ENCODE measurements at places on chromosomes 11 and 22. TPM values are rescaled to one million over a fixed set of nuclear protein-coding genes. Genes with fewer than 3 reads are reported as not detected.

Gene CD6
- polyA plus RNA-seq, result 0.95 TPM

Gene DDX6
- 145 TPM for polyA plus RNA-seq

Gene PSMD13
- 152 TPM for polyA plus RNA-seq

Gene HEPACAM
- 1.5 TPM for polyA plus RNA-seq

Gene SLC43A1
- polyA plus RNA-seq, result 4.5 TPM

Gene OR52K1
- 0.18 TPM for polyA plus RNA-seq

GRCh38 chr11:68932358-68932757 is 28.7 kb downstream of the IGHMBP2 start:
- DNase-seq, result no peak

- DNase-seq, result no peak
Measured at GRCh38 chr11:122895563-122895962, 13.0 kb downstream of the JHY start.

GRCh38 chr11:36817336-36817965 is 219.4 kb upstream of the RAG2 start:
- DNase-seq, result no peak

DNA sequence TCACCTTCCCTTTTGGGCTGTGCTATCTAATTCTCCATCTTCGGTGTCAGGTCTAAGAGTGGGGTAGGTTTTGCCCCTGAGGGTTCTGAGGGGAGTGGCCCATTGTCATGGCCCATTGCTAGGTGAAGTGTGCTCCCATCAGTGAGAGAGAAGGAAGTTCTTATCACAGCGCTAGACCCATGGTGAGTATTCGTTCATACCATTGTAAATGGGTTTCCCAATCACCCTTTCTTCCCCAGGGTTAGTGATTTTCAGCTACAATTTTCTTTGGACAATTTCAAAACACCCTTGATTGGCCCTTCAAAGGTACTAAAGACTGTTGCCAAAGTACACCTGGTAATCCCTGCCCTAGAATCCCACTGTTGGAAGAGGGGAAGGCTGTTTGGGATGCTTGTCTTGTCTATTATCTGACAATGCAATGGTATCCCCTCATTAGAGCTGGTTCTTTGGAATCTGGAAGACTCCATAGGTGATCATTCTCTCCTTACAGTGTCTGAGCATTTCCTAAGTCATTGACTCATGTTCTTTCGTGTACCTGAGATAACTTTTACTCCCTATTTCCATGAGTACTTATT is 20.2 kb downstream of the MPEG1 start:
- DNase-seq, result no peak

DNA sequence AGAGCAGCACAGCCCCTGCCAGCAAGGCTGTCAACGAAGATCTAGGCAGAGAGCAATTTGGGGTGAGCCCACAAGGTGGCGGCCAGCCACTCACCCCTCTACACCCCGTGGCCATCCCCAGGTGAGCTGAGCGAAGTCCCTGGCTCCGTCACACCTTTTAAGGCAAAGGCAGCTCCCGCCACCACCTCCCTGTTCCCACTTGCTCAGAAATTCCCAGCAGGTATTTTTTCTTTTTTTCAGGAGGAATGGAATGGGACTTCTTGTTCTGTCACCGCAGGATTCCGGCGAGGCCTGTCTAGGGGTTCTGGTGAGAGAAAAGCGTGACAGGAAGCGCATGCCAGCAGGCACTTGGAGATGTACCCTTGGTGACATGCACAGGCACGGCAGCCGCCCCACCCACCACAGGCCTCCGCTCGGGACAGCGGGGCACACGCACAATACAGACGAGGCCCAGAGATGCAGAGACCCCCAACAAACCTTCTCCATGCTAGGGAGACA is 10.0 kb downstream of the RPL3 start:
- DNase-seq, result no peak

GRCh38 chr11:102121329-102121728 is 11.1 kb downstream of the YAP1 start:
- no peak for DNase-seq

- DNase-seq, result no peak
Measured at GRCh38 chr11:94664346-94664745, 97.2 kb downstream of the PIWIL4 start.

GRCh38 chr11:77130763-77131513 is 2.9 kb downstream of the MYO7A start:
- no peak for DNase-seq

DNA sequence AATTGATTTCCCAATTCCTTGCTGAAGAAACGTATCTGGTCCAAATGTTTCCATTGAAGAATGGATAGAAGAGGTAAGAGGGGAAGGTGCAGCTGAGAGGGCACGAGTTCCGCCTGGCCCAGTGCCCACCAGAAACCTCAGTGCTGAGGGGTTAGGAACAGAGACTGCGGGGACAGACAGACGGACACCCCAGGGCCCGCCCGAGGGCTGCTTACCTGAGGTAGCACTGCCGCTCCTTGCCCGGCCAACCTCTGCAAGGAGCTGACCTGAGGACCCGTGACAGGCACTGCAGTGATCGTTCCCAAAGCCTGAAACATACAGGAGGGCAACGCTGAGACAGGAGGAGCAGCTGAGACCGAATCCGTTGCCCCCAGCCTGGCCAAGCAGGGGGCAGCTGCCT is 89.6 kb downstream of the PHF21B start:
- DNase-seq, result no peak

DNA sequence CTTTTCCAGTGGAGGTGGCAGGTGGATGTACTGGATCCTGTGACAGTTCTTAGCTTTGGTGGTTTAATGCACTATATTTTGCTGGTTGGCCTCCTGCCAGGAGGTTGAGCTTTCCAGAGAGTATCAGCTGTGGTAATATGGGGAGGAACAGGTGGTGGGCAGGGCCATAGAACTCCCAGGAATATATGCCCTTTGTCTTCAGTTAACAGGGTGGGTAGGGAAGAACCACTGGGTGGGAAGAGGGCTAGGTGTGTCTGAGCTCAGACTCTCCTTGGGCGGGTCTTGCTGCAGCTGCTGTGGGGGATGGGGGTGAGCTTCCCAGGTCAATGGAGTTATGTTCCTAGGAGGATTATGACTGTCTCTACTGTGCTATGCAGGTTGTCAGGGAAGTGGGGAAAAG is 203.8 kb downstream of the DLG2 start:
- DNase-seq, result no peak

DNA sequence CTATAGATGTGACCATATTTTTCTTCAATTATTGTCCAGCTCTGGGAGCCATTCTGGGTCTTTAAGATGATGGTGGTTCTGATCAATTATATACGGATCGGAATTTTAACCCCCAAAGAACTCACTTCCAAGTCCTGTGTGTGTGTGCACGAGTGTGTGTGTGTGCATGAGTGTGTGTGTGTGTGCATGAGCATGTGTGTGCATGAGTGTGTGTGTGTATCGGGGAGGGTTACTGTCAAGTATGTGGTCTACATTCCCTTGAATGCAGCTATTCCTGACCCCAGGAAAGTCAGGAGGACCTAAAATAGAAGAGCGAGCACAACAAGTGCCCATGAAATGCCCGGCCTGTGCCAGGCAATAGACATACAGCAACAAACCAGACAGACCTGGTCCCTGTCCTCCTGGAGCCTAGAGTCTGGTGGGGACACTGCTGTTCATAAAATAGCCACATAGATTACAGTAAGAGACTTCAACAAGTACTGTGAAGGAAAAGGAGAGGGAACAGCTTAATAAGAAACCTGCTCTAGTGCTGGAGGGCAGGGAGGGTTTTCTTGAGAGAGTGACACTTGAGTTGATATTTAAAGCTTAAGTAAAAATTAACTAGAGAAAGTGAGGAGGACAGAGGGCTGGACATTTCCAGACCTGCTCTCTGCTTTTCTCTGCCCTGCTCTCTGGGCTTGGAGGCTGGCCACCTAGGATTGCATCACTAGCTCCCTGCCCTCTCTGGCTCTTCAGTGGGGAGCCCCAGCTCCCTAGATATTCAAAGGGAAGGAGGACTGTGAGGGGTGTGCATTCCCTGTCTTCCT is 66.1 kb upstream of the SPON1 start:
- no peak for DNase-seq

DNA sequence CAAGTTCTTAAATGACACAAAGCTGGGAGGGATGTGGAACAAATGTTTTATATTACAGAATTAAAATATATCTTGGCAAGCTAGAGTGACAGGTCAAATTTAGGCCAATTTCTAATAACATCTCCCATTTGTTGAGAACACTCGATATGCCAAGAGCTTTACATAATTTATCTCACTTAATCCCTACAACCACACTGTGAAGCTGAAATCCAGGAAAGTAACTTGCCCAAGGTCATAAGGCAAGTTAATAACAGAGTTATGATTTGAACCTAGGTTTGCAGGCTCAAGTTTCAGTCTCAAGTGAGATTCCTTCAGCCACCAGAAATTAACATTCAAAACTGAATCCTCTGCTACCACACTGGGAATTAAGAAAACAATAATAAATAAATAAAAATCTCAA is 38.3 kb downstream of the RAB30 start:
- DNase-seq, result no peak
